ENCODE measurements at places on chromosomes 16 and 17.

DNA sequence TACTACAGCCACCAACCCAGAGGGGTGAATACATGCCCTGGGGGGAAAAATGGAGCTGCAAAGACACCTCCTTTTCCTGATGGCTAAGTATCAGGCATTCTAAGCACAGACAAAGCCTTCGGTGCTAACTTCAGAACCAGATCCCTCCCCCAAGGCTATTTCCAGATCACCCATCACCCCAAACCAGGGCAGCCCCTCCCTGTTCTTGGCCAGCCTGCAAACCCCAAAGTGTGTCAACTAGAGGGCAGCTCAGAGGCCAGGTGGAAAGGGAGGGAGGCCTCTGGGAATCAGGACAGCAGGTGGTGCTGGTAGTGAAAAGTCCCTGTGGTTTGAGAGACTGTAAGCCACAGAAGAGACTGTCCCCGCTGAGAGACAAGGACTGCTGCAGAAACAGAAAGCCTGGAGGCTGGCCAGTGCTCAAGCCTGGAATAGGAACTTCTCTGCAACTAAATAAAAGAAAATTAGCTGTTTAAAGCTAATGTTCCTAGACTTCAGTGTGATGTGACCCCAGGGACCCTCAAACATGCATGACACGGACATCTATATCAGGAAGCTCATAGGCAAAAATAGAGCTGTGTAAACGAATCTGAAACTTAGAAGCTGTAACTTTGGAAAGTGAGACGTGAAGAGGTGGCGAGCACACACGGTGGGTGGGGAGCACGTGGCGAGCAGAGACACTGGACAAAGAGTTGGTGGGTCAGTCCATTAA is 9.1 kb downstream of the TUBG1 start:
- H3K27ac ChIP-seq = no peak overlapping the region
- peaks cover 6% of the 10 kb centered on the region for H3K36me3 ChIP-seq
- H3K4me3 ChIP-seq = no peak overlapping the region
- H3K4me1 ChIP-seq = peaks cover 9% of the 10 kb centered on the region
- H3K27me3 ChIP-seq = no peaks in the 10 kb centered on the region
- peak; percentile 51 for DNase-seq

- no peaks in the 10 kb centered on the region for H3K36me3 ChIP-seq
- H3K27ac ChIP-seq = no peak overlapping the region
- H3K4me1 ChIP-seq = no peaks in the 10 kb centered on the region
- no peak overlapping the region for H3K4me3 ChIP-seq
- no peaks in the 10 kb centered on the region for H3K27me3 ChIP-seq
Observed at GRCh38 chr16:10613785-10614485, 33.5 kb upstream of the EMP2 start.

DNA sequence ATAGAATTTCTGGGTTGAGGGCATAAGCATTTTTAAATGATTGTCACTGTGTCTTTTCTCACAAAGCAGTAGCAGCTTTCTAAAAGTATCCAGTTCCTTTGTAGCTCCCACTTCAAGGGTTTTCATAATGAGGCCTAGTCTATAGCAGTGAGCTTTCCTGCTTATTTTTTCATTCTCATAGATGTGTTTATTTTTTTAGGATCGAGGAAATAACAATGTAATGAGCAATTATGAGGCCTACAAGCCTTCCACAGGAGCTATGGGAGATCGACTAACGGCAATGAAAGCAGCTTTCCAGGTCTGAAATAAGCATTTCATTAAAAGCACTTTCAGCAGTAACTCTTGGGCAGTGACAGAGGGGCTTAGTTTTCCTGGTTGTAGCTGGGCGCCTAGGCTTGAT is 10.6 kb upstream of the PSMC5 start:
- no peak for DNase-seq
- H3K27me3 ChIP-seq = no peaks in the 10 kb centered on the region
- no peaks in the 10 kb centered on the region for H3K4me1 ChIP-seq
- no peak overlapping the region for H3K4me3 ChIP-seq

DNA sequence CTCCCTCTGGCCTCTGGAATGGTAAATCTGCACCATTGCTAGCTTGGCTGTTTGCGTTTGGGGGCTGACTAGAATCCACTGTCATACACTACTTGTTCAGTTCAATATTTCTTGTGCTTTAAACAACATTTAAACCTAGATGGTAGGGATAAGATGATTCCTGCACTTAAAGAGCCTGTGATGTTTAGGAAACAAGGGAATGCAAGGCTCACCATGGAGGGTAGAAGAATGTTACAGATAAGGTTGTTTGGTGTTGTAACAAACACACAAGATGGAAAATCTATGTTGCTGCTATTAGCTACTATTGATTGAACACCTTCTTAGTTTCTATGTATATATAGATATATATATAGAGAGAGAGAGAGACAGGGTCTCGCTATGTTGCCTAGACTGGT is 31.4 kb downstream of the YPEL2 start:
- no peaks in the 10 kb centered on the region for H3K36me3 ChIP-seq
- H3K4me1 ChIP-seq = peaks cover 6% of the 10 kb centered on the region
- no peak for DNase-seq

DNA sequence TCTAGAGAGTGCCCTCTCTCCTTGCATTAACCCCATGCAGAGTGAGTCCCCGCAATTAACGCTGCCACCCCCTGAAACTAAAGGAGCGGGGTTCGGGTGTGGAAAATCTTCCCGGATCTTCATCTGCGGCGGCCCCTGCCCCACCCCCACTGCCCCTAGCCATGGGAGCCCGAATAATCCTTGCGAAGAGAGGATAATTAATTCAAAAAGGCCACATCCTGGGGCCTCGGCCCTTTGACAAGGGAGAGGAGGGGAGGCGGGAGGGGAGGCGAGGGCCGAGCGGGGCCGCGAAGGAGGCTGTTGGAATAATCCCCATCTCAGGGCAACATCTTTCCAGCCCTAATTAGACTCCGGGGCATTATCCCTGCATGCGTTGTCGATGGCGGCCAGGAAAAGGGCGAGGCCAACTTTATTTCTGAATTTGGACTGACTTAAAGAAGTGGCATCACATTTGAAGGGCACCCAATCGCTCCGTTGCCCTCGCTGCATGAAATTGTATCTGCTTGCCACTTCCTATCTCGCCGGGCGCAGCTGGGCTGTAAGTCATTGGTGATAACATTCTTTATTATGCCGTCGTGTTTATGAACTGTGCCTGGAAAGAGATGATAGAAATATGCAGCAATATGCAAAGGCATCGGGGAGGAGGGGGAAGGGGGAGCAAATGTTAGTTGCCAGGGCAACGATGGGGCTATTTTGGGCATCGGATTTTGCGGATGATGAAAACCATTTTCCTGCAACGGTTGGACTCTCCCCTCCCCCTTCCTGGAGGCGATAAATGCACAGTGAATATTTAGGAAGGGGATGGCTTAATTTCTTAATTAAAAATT is 387.1 kb upstream of the TNRC6C start:
- no peaks in the 10 kb centered on the region for H3K27me3 ChIP-seq
- no peak for DNase-seq
- H3K4me3 ChIP-seq = no peak overlapping the region
- H3K36me3 ChIP-seq = no peaks in the 10 kb centered on the region
- no peaks in the 10 kb centered on the region for H3K4me1 ChIP-seq
- no peak overlapping the region for H3K27ac ChIP-seq

- no peak for DNase-seq
- peak overlapping the region; percentile 79 for H3K27ac ChIP-seq
- no peaks in the 10 kb centered on the region for H3K36me3 ChIP-seq
- H3K27me3 ChIP-seq = no peaks in the 10 kb centered on the region
- H3K4me3 ChIP-seq = peak overlapping the region; percentile 77
Observed at GRCh38 chr17:1398931-1399678, 917 bp downstream of the YWHAE start.

GRCh38 chr16:50088302-50088701 is 22.5 kb downstream of the HEATR3 start:
- H3K27me3 ChIP-seq = no peaks in the 10 kb centered on the region
- no peak overlapping the region for H3K4me3 ChIP-seq
- no peak overlapping the region for H3K27ac ChIP-seq

DNA sequence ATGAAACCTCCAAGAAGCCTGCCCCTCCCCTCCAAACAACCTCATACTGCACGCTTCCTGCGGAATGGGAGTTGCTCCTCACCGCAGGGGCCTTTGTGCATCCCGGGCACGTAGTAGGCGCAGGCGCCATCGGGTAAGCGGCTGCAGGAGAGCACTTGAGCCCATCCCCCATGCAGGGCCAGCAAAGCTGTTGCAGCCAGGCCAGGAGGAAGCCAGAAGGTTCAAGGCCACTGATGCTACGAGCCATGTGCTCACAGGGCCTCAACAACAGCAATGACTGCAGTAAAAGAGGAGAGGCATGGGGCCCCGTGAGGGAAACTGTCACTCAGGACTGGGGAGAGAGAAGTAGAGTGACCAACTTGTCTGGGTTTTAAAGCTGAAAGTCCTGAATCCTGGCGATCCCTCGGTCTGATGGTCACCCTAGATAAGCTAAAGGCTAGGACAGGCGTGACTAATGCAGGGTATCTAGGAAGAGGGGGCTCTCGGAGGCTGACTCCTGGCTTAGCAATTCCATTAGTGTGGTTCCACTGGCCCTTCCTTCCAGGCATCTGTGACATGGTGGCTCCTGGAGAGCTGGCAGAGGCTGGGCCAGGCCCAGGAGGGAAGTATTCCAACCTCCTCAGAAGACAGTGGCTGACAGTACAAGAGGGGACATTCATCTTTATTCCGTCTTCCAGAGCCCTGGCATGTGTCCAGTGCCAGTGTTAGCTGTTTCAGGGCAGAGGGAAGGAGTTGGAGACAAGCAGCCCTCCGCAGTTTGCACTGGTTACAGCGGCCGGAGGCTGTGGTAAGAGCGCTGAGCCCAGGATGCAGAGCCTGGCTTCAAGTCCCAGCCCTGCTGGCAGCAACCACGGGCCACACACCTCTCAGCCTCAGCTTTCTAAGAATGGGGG is 20.8 kb downstream of the GOSR2 start:
- no peaks in the 10 kb centered on the region for H3K4me1 ChIP-seq
- H3K4me3 ChIP-seq = no peak overlapping the region
- DNase-seq = no peak
- no peak overlapping the region for H3K27ac ChIP-seq
- H3K36me3 ChIP-seq = no peaks in the 10 kb centered on the region

DNA sequence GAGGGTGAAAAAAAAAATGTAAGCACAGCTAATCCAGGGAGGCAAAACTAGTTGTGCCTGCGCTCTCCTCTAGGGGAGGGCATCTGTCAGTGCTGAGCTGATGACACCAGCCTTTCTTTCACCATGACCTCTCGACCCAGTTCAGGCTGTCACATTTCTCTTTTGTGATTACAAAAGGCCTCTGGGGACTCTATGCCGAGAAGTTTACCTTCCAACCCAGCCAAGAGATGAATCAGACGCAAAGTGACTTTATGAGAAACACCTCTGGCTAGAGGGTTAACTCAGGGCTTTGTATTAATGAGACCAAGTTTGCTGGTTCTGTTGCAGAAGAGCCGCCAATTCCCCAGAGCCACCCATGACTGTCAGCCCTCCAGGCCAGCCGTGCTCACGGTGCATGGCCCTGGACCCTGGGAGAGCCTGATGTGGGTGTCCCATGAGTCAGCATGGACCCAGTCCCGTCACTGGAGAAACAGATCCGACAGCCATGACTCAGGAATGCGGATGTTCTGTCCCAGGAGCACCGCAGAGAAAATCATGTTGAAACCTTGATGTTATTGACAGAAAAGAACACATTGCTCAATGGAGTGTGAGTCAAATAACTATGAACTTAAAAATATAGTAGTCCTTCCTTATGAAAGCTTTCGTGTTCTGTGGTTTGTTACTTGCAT is 437.2 kb downstream of the HS3ST3B1 start:
- peak overlapping the region; percentile 90 for H3K27ac ChIP-seq
- no peaks in the 10 kb centered on the region for H3K36me3 ChIP-seq
- H3K4me3 ChIP-seq = no peak overlapping the region
- peak; percentile 83 for DNase-seq

DNA sequence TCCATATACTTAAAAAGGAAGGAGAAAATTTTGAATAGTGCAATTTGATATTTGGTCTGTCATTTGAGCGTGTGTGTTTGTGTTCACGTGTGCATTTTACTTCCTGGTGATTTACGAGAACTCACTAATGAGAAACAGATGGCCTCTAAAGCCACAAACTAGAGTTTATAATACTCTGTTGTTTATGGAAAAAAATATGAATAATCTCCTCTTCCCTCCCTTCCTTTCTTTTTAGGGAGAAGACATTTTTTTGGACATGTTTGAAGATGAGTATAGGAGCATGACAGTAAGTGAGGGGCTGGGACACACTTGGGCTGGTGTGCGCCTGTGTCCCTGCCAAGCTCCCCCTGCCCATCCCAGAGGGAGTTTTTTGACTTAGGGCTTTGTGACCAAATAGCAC is 102.7 kb downstream of the CLEC16A start:
- H3K4me3 ChIP-seq = no peak overlapping the region
- no peaks in the 10 kb centered on the region for H3K4me1 ChIP-seq

- no peaks in the 10 kb centered on the region for H3K27me3 ChIP-seq
- no peaks in the 10 kb centered on the region for H3K36me3 ChIP-seq
- H3K4me3 ChIP-seq = no peak overlapping the region
- DNase-seq = no peak
Observed at GRCh38 chr16:14095883-14096551, 24.9 kb downstream of the MRTFB start.

DNA sequence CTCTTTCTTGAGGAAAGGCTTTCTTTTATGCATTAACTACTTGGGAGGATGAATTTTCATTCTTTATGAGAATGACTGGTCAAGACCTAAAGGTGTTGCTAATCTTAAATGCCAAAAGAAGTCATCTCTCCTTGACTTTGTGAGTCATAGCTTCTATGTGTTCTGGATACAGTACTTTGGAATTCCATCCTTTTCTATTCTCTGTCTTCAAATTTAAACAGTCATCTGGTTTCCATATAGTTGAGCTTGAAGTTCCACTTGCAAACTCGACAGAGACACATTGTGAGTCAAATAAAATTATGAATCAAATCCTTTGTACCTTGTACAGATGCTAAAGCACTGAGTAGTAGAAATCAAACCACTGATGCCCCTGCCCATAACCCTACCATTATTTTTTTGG is 271.9 kb upstream of the PMFBP1 start:
- no peaks in the 10 kb centered on the region for H3K4me1 ChIP-seq
- DNase-seq = no peak
- H3K27me3 ChIP-seq = no peaks in the 10 kb centered on the region

DNA sequence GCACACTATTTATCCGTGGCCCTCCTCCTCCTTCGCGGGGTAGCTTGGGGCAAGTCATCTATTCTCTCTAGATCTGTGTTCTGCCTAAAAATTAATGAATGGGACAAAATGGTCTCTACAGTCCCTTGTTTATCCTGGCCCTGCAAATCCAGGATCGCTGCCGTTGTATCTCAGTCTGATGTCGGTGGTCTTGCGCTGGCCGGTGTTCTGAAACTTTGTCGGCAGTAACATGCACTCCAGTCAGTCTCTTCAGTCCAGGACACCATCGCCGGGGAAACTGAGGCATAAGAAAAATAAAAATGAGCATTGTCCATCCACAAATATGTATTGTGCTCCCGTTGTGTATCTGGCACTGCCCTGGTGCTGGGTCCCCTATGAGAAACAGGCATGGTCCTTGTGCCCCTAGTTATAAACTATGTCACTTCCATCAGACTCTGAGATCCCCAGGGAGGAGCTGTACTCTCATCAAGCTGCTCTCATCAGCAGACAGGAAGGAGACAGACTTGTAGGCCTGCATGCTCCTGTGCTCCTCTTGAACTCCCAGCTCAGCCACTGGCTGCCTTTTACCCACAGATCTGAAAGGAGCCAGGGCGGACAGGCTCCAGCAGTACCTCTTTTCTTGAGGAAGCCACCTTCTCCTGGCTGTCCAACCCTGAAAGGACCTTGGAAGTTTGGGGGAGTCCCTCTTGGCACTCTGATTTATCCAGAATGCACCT is 13.7 kb upstream of the CA4 start:
- H3K36me3 ChIP-seq = no peaks in the 10 kb centered on the region
- H3K27ac ChIP-seq = no peak overlapping the region
- H3K4me3 ChIP-seq = peak overlapping the region; percentile 77
- H3K4me1 ChIP-seq = no peaks in the 10 kb centered on the region
